DMS153 (cell line): ENCODE measurements at places on chromosomes 4 and X.

DNA sequence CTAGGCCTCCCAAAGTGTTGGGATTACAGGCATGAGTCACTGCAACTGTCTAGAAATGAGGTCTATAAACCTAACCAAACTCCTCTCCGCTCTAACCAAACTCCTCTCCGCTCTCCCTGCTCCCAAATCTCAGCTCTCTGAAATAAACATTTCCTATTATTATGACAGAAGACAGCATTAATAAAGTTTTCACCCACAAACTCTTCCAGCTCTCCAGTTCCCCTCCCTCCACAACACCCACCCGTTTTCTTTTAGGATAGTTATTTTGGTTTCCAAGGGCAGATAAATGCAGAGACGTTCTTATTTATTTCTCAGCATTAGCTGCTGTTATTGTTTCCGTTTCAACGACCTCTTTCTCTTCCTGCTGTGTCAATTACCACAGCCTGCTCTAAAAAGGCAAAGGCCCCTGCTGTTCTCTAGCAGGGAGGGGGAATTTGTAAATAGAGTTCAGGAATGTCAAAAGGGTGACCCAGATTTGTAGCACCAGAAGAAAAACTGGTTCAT lies 13.3 kb upstream of the SCD5 start:
- peak; percentile 72 for DNase-seq

DNA sequence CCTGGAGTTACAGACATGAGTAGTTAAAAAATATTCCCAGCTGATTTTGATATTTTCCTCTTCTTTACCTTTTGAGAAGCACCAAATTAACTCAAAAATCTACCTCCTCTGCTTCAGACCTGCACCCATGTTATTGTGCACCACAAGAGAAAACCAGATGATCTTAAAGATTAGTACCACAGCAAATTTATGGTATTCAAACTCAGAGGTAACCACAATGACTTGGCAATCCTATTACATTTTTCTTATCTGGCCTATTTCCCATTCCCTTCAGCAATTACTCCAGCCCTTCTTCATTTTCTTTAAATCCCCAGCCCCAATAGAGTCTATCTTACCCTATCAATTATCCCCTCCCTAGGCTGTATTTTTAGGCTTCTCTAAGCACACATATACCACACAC lies 535.1 kb downstream of the FAT4 start:
- DNase-seq: no peak

GRCh38 chrX:125319646-125320521 lies at the start of gene TEX13C:
TSS of gene TEX13C (plus strand) at chrX:125319871. CDS start at chrX:125320120, 249 bp downstream.
- DNase-seq: no peak

DNA sequence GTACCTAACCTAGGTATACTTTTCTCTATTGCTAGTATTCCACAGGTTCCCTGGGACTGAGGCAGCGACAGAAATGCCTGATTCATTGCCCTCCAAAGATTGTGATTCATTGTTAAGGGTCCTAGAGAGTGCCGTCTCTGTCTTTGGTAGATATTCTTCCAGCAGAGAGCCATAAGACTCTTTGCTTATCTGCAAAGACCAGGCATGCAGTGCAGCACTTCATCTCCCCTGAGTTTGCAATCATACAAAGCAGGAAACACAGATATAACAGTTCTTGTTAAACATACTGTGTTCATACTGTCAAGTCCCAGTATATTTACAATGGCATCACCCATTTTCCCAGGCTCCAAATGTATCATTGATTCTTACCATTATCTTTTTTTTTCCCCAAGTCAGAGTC lies 47.7 kb downstream of the KLF8 start:
- DNase-seq: no peak

GRCh38 chrX:15430076-15430475 lies 45.9 kb upstream of the VEGFD start:
- DNase-seq: no peak
